Right lung (tissue), 10 donors: ENCODE measurements at places on chromosomes 1 and 21. TPM values are rescaled to one million over a fixed set of nuclear protein-coding genes. Genes with fewer than 3 reads are reported as not detected.

SMPDL3B gene
- 11.4 TPM for polyA plus RNA-seq

ADGRL4 gene
- polyA plus RNA-seq = 15.8 TPM

LCK gene
- polyA plus RNA-seq = 1.8 TPM

CFHR1 gene
- 5.3 TPM for polyA plus RNA-seq

TSPEAR gene
- polyA plus RNA-seq = 3.0 TPM

ZBTB37 gene
- polyA plus RNA-seq = 6.3 TPM

ACAP3 gene
- polyA plus RNA-seq = 26.3 TPM

TGFB2 gene
- 132 TPM for polyA plus RNA-seq
